ENCODE measurements at places on chromosomes 7 and 10.

DNA sequence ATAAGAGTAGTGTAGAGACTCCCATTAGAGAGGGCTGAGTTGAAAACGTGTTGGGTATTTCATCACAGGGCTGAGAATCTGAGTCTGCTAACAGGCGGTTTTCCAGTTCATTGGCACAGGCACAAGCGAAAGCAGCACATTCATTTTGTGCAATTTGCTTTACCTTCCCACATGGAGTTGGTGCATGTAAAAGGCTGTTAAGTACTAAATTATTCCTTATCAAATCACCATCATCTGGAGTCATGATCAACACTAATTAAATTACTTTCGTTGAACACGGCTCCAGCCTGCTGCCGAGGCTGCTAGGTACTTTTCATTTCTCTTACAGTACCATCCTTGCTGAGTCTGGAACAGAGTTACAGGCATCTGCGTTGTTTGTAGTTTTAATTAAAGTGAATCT is 43.8 kb downstream of the ETV1 start:
- no peak for DNase-seq

DNA sequence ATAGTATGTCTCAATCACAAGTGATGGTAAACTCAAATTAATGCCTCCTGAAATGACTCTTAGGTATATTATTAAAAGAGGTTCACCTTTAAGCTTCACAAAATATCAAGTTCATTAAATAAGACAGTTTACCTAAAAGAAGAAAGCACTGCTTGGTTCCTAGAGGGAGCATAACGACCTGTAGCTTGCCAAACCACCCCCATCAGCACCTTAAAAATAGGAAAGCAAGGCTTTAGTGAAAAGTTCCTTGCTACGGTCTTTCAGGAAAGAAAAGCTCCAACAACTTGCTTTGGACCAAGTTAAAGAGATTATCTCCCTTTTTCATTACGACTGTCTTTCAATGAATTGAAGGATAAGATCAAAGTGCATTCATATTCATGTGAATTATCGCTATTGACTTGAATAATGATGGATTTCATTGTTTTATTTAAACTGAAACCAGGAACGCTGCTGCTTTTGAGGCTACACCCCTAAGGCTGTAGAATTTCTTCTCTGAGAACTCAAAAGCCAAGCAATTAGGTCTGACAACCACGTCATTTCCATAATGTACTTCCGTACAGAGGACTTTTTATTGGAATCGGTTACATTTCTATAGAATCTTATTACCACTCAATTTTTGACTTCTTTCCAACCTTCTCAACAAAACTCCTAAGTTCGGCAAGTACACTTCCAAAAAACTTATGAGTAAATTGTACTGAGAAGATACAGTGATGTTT is 7.0 kb upstream of the SPAG6 start:
- no peak for DNase-seq

- DNase-seq = peak; percentile 87
These were observed 5.7 kb downstream of the KAZALD1 start for GRCh38 chr10:101067356-101068083.

GRCh38 chr10:109215291-109216075 is 707.8 kb downstream of the XPNPEP1 start:
- DNase-seq = no peak

Measured in skin of body (tissue), 3 donors.